ENCODE measurements at places on chromosomes 1 and 21.

DNA sequence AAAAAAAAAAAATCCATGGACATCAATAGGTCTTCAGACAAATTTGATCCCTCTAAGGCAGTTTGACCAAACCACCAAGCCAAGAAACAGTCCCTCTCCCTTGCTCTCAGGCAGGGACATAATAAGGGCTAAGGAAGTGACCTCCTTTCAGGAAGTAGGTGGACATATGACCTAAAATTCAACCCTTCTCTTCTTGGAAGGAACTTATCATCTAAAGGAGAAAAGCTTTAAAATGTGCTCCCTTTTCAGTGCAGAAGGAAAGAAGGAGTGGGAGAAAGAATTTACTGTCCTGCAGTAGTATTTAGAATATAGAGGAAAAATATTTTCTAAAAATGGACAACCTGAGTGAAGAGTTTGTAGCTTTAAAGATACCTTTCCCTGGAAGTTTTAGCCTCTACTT, 118.1 kb downstream of the DTL start:
- DNase-seq: no peak

DNA sequence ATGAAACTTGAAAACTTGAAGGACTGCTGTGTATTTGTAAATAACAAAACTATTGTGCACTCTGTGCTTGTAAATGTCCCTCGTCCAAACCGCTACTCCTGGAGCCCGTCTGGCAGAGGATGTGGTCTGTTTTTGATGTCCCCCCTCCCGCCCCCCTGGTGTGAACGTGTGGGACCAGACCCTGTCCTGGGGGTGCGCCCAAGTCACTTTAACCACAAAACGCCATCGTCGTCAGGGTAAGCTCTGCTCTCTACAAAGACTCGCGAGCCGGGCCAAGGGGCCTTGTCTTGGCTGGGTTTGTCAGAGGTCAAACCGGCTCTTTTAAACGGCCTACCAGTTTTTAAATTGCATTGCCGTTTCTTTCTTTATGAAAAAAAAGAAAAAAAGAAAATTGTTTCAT, 87.4 kb upstream of the TMEM51 start:
- DNase-seq: no peak

DNA sequence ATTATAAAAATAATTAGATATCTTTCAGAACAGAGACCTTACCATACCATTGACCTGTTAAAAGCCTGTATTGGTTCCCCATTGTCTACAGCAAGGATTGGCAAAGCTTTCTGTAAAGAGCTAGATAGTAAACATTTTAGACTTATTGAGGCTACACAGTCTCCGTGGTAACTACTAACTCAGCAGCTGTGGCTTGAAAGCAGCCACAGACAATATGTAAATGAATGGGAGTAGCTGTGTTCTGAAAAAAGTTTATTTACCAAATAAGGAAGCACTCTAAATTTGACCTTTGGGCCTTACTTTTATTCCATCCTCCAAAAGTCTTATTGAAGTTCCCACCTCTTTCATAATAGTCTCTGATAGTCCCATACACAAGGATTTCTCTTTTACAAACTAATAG, 39.7 kb downstream of the NUP210L start:
- no peak for DNase-seq

GRCh38 chr1:237009611-237010010, 5.4 kb upstream of the MT1HL1 start:
- DNase-seq: no peak

GRCh38 chr1:104120525-104120924, 370.8 kb downstream of the AMY1C start:
- no peak for DNase-seq

GRCh38 chr21:25281134-25281533, 326.1 kb downstream of the MRPL39 start:
- DNase-seq: no peak

DNA sequence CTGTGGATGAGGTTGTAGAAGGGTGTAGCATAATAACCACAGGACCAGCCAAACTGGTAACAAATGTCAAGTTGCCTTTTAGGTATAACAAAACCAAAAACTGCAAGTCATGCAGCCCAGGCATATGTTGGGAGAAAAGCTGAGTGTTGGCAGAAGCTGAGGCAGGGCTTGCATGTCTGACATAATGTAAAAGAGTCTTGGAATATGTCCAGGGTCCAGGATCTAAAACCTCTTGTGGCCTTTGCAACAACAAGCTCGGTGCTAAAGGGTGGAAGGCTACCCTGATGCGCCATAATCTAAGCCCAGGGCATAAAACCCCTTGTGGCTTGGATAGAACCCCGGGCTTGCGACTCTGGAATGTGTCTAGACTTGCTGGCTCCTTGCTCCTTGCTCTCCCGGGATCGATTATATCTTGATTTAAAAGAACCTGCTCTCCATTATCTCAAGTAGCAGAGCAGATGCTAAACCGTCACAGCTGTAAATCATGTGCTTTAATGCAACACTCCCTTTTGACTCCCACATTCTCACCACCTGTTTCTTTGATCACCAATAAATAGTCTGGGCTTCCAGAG, 26.5 kb upstream of the SLC35A3 start:
- DNase-seq: no peak

DNA sequence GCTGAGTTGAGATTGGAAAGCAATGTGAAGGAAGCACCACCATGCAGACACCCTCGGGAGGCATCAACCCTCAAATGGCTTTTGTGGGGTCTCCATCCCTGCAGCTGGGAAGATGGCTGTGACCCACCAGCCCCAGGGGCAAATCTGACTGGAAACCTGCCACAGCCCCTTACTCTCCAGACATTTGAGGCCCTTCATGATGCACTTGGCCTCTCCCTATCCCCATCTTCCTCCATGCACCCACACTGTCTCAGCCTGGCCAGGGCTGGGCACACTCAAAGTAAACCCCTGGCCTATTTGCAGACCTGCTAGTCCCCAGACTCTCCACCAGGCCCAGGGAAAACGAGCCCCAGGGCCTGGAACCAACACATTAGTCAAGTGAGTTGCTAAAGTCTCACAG, 205.2 kb downstream of the MATN1 start:
- no peak for DNase-seq

- DNase-seq: no peak
Measured at GRCh38 chr1:205283270-205284147, 38.0 kb downstream of the NUAK2 start.

DNA sequence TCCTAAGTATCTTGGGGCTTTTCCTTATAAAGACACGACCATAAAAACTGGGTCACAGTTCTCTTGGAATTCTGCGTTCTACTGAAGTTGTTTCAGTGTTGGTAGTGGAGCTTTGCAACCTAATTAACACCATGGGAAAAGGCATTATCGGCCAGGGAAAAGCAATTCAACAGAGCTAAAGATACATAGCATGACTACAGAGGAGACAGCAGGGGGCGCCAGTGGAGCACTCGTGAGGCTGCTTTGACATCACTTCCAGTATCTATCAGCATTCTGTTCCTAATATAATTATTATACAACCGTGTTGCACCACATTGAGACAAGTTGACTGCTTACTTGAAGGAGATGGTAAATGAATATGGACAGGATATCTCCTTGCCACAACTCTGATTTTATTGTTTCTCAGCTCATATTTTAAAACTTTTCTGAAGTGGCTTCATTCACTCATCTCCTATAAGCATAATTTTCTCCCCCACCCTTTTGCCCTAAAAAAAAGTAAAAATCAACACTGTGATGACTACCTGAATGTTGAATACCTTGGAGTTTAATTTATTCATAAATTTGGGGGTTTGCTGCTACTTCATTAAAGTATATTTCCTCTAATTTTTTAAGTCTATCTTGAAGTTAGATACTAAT, 39.4 kb downstream of the ZP4 start:
- DNase-seq: no peak

DNA sequence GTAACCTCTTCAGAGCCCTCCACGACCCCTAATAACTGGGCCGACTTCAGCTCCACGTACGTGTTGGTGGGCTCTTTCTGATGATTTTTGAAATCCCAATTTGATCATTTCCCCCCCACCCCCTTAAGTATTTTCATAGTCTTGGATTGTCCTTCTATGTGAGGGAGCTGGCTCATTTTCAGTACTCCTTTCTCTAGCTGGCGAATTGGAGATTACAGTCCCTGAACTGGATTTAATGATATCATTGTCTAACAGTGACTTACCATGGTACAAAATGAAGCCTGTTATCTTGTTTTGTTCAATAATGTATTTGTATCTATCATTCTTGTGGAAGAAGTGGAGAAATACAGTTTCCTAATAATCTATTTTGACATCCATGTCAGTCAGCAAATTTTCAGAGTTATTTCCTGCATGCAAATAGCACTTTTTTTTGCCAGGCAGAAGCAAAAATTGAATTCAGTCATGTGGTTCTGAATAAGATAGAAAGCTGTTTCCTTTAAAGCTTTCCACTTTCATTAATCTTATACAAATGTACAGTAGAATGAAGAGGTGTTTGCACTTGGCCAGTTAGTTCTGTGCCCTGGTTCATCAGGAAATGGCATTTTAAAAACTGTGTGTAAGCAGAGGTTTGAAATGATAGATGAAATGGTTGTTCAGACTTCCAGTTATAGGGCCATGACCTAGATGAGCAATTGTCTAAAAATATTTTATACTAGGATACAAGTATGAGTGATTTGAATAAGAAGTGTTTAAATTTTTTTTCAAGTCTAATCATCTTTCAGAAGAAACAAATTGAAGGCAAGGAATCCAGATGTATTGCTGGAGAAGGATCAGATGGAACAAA, 104.2 kb downstream of the ATP5PO start:
- DNase-seq: no peak

DNA sequence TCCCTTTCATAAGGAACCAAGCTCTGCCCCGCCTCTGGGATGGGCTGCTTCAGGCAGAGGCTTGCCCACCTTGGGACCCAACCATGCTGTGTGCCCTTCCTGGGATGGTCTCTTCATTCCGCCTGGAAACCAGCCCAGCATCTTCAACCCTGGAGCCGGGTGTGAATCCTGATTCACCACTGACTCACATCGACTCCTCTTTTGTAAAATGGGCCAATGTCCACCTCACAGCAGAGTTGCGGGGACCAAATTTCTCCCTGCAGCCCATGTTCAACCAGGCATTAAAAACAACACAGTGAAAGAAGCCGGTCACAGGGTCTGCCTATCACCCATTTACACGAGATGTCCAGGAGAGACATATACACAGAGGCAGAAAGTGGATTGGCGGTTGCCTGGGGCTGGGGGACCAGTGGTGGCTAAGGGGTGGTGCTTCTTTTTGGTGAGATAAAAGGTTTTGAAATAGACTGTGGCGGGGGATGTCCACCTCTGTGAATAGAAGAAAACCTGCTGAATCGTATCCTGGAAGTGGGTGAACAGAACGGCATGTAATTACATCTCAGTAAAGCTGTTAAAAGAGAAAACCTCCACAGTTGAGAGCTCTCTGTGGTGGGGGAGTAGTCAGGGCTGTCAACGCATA, 6.9 kb upstream of the GPR153 start:
- DNase-seq: no peak

GRCh38 chr1:72896256-72896655, 613.9 kb upstream of the NEGR1 start:
- no peak for DNase-seq

DNA sequence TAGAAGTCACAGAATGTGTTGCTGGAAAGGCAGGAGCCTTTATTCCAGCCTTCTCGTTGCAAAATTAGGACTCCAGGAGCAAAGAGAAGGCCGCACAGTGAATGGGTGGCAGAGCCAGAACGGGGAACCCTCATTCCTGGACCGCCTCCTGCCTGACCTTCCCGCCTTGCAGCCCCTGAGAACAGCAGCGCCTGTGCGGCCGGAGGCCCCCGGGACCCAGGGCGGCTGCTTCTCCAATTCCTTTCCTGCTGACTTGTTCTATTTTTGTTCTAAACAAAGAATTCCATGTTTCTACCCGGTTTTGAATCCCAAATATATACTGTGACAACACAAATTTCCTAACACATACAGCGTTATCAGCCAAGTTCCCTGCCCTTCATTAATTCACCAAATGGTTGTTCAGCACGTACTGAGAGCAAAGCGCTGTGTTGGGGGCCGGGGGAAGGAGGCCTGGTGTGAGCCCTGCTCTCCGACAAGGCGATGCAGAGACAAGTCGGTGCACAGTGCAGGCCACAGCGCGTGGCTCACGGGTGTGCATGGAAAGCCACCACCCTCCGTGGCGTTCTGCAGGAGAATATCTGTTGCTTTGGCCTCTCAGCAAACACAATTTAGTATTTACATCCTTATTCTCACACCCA, 31.9 kb upstream of the COL6A2 start:
- no peak for DNase-seq

- DNase-seq: no peak
Measured at GRCh38 chr1:188281921-188282320, 1453.2 kb downstream of the PLA2G4A start.

DNA sequence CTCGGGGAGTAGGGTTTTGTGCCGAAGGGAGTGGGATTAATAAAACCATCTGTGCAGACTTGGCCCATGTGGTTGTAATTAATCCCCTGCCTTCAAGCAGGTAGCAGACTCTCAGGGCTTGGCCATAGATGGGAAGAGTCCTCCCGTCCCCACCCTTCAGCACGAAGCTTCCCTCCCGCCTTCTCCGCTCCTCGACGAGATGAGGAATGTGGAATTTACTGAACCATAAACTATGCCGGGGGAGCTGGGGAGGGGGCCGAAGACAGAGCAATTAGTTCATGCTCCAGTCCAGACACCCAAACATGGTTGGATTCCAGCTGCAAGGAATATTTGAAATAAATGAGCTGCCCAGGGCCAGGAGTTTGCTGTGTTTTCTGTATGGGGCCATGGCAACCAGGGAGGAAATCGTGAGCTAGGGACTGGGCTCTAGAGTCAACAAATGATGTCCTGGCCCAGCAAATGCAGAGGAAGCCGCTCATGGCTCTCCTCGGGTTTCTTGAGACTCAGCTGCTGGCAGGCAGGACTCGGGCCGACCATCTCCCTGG, 78.8 kb downstream of the SPSB1 start:
- no peak for DNase-seq

DNA sequence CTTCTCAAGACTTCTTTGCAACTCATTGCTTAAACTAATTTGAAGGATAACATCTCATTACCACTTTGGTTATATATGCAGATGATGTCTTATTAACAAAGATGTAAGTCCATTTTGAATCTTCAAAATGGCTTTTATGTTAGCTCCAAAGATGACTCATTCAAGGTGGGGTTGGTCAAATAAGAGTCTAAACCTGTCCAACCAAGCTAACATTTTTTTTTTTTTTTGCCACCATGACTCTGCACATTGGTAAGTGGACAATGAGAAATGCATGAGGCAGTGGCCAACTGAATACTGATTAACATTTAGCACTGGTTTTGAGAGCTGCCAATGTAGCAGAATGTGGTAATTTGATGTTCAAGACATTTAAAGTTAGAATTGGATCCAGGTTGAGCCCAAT, 278 bp upstream of the KRTAP27-1 start:
- DNase-seq: no peak

GRCh38 chr1:234609691-234610042, 311 bp downstream of the IRF2BP2 start:
- no peak for DNase-seq

GRCh38 chr1:10705953-10706352, 90.5 kb downstream of the CASZ1 start:
- DNase-seq: no peak

GRCh38 chr1:164991763-164992314, 364.7 kb downstream of the LMX1A start:
- no peak for DNase-seq
